ENCODE measurements at places on chromosomes 11 and 22.

- DNase-seq = no peak
Measured at GRCh38 chr11:79237091-79237490, 203.7 kb downstream of the TENM4 start.

- no peak for DNase-seq
Measured at GRCh38 chr11:106421676-106422292, 344.3 kb downstream of the AASDHPPT start.

- no peak for DNase-seq
Measured at GRCh38 chr11:17649696-17650095, 69.7 kb upstream of the MYOD1 start.

DNA sequence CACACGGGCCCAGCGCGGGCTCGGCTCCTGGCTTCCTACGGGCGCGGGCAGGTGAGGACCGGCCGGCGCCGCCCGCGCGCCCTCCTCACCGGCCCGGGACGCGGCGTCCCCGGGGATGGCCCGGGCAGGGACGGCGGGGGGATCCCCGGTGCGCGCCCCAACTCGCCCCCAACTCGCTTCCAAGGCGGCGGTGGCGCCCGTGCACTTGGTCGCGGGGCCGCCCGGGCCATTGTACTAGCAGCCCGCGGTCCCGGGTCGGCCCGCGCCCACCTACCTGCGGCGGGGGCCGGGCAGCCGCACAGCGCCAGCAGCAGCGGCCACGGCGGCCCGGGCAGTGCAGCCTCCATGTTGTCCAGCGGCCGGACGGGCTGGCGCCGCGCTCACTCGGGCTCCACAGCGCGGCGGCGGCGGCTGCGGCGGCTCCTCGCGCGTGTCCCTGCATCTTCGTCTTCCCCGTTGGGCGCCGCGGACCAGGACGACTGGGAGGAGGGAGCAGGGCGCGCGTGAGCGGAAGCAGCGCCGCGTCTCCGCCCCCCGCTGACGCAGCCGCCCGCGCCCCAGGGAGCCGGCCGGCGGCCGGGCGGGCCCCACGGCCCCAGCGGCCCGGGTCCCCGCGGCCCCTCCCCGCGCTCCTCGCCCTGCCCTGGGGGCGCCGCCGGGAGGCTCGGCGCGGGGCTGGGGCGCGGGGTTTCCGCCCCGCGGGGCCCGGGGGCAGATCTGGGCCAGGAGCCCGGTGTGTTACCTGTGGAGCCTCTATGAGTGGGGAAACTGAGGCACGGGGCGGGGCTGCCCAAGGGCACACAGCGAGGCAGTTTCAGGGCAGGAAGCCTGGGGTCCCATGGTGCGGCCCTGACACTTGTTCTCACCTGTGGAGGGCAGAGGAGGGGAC is 159.3 kb upstream of the GRK3 start:
- no peak for DNase-seq

DNA sequence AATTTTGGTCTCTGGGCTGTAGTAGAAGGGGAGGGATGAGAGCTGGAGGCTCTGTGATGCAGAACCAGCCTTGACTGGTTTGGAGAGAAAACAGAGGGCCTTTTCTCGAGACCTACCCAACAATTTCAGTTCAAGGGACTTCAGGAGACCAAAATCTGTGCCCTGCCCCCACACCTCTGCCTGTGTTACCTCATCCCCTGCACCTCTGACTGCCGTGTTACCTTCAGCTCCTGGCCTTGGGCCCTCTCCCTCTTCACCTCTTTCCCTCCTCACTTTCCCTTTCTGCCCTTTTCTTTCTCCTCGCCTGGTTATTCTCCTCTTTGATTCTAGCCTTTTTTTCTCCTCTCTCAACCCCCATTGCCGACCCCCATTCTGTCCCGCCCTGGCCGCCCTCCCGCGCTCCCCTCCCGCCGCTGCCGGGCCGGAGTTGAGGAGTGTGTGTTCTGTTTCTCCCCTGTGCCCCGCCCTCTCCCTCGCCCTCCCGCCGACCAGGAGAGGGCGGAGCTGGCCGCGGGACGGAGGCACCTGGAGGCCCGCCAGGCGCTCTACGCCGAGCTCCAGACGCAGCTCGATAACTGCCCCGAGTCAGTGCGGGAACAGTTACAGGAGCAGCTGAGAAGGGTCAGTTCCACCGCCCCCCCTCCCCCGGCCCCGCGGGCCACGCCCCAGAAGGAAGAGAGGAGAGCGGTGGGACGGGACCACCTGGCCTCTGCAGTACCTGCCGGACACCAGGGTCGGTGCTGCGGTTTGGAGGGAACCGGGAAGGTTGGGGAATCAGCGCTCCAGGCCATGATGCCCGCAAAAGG is 27.2 kb downstream of the PHLDB1 start:
- no peak for DNase-seq

DNA sequence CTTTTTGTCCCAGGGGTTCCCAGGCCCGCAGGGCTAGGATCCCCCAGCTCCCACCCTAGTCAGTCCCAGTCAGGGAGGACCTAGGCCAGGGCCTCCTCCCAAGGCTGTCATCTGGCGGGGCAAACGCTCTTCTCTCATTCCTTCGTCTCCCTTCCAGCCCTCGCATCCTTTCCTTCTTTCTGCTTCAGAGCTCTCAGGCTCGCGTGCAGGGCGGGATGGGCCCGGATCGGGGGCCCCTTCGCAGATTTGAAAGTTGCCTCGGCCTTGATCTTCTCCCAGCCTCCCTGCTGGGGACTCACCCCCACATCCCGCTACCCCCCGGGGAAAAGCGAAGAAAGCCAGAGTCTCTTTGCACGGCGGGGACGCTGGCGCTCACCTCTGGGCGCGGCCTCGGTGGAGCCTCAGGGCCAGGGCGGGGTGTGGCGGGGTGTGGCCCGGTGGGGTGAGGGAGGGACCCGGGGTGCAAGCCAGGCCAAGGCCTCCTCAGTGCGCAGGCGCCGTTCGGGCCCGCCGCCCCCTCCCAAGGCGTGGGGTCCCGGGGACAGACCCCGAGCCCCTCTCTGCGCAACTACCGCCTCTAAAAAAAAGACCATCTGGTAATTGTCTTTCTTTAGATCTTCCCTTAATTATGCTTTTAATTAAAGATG is 14.8 kb upstream of the PAX6 start:
- DNase-seq = no peak

GRCh38 chr11:28488336-28488735 is 380.1 kb downstream of the METTL15 start:
- no peak for DNase-seq

DNA sequence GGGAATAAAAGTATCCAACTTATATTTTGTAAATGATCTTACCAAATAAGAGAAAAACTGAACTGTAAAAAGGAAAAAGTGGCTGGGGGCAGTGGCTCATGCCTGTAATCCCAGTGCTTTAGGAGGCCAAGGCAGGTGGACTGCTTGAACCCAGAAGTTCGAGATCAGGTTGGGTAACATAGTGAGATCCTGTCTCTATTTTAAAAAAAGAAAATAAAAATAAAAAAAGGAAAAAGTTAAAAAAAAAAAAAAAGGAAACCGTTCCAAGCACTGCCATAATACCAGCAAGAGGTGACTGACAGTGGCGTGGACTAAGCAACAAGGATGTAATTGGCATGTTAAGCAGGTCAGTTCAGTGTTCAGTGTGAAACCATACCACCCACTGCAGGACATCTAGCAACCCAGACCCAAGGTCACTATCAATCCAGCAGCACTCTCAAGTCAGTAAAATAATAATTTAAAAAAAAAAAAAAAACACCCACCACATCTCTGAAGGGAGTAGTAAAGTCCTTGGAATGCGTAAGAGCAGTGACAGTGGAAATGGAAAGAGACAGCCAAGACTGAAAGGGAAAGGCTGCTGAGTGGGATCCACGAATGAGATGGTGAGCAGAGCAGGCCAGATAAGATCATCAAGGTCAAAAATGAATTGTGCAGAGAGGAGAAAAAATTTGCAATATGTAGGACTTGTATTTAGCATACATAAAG is 43.6 kb downstream of the MAPK1 start:
- DNase-seq = no peak

- no peak for DNase-seq
Measured at GRCh38 chr22:50009765-50010675, 2.5 kb downstream of the IL17REL start.

GRCh38 chr22:30399718-30400117 is 2.9 kb downstream of the SEC14L2 start:
- DNase-seq = no peak

- DNase-seq = no peak
Measured at GRCh38 chr11:126375726-126376125, 20.2 kb downstream of the ST3GAL4 start.

DNA sequence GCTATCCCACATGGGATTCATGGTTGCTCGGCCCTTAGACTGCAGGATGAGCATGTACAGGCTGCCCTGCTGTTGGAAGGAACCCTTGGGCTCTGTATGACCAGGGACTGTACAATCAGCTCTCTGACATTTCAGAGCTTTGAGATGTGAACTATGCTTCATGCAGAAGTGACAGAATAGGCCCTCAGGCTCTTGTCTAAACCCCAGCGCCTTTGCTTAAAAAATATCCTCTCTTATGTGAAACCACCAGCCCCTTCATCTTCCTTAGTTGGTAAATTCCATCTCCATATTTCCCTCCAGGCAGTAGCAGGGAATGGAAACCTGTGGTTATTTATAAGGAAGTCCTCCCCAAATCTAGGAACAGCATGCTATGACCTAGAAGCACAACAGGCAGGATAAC is 78.9 kb upstream of the PLET1 start:
- no peak for DNase-seq

GRCh38 chr11:123407130-123407995 is 22.7 kb upstream of the GRAMD1B start:
- no peak for DNase-seq

DNA sequence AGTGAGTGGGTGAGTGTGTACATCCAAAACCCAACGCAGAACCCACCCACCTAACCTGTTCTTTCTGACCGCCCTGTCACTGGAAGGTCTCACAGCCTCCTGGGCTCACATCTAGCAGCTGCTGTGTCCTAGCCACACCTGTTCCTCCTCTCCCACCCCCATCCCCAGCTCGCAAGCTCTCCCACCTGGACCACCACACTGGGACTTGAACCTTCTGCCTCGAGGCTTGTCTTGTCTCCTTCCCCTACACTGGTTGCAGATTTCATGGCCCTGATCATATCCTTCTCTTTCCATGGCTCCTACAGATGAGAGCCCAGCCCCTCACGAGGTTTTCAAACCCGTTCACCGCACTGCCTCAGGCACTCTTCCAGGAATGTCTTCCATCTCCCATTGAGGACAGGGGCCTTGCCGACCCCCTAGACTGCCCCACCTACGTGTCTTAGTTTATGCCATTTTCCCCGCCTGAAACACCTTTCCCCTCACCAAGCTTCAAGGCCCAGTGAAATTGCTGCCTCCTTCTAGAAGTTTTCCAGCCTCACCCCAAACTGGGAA is 6.7 kb downstream of the IFITM10 start:
- DNase-seq = no peak

DNA sequence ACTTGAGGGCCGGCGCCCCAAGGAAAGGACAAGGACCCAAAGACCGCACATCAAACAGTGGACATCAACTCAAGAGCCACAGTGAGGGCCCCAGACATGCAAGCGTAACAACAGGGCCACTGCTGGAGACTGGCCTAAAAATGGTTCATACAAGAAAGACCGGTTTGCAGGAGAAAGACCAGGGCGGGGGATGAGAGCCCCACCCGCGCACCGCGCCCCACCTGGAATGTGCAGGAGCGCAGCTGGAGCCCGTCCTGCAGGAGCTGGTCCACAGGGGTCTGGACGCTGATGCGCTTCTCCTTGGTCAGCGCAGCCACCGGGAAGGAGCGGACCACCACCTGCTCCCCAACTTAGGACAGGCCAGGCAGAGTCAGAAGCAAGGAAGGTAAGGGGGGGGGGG is 13.9 kb downstream of the SBF1 start:
- no peak for DNase-seq

GRCh38 chr22:29870574-29870973 is 12.4 kb upstream of the MTMR3 start:
- no peak for DNase-seq

DNA sequence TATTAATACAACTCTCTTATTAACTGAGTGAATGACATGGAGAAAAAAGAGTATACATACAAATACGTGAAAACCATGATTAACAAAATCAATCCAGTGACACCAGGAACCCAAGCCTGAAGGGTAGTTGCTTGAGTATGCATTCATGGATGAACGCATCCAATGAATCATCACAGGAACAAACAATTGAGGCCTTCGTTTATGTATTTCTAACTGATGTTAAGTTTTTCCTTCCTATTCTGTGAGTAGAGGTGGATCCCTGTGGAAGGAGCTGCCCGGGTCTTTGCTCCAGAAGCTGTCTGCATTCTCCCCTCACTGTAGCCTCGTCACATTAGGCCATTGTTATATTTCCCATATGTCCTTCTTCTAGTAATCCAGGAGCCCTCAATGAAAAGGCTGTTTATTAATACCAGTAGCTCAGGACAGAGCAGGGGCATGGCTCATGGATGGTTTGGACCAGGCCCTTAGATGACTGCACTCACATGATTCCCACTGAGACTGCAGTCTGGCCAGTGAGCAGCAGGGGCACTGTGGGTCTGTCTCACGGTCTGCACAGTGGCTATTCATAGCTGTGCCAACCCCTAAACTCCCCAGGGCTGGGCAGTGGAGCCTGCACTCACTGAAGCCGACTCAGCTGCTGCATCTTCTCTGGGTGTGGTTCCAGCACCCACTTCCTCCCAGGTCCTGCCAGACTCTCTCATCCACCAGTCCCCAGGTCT is 128.1 kb upstream of the TOP3B start:
- no peak for DNase-seq

DNA sequence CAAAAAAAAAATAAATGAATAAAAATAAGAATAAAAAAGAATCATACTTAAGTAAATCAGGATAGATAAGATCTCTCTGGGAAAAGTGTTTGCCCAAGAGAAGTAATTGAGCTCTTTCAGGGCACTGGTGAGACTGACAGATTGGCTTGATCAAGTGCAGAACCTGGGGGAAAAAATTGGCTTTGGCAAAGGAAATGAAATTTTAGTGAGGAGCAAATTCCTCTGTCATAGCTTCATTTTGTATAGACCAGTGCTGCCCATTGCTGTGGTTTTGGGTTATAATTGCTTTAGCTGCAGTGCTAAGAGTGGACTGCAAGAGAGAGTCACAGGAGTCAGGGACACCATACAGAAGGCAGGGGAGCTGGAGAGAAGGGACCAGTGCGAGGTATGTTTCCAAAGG is 35.7 kb downstream of the SFI1 start:
- no peak for DNase-seq

DNA sequence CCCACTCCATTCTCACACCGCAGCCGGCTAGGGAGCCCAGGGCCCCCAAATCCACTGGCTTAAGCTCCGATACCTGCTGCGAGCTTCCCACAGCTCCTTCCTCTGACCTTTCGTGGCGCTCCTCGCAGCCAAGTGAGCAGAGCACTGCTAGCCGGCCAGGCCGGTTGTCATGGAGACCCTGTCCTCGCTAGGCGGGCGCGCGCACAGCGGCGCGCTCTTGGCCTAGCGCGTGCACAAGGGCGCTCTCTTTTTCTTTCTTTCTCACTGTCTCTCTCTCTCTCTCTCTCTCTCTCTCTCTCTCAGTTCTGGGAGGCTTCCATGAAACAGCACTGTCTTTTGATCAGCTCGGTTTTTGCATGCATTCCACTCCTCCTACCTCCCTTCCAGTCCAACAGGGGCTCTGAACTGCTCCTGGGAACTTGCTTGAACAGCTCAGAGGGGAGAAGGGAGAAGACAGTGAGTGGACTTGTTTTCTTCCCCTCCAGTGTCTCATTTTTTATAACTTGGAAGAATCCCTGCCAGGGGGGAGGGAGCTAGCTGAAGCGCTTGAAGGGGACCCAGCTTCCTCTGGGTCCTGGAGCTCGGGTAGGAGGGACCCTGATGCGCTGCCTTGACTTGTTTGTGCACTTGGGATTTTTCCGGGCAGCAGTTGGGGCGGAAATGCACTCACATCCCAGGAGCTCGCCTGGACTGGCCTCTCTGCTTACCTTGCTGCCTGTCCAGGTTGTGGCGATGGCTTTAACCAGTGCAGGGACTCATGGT is 100.3 kb upstream of the AKIP1 start:
- DNase-seq = no peak
